Kidney glomerular epithelial cell (primary cell): ENCODE measurements at places on chromosomes 6 and 20.
A peak's percentile ranks its signal among the peaks of the same experiment; 100 is the strongest.

DNA sequence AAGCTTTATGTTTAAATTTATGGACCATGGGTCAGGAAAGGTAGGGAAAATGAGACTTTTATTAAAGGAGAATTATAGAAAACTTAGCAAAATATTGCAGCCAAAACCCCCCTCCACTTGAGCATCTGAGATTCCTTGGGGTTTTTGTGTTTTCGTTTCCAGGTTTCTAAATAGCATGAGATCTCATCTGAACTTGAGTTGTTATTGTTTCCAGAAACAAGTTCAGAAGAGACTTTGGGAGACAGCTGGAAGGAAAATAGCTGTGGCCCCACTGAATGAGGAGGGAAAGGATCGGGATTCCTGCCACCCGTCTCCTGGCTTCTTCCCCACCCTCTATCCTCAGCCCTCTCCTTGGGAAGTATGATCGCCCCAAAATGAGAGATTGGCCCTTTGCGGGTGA is 75.5 kb downstream of the TBC1D7 start:
- DNase-seq = no peak

DNA sequence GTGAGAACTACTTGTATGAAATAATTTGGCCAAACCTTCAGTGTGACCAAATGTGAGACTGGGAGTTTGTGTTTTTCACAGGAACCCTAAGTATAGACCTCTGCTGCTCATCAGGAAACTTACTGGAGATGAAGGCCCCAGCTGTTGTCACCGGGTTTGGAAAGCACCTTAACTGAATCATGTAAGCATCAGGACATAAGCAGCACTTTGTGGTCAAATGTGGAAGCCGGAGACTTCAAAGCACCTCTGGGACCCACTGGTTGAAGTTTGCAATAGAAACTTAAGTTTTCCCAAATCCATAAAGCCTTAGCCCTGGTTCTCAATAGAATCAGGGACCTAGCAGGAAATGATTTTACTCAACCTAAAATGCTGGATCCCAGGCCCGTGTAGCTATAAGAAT is 14.3 kb downstream of the TTPAL start:
- no peak for DNase-seq

- no peak for DNase-seq
Observed at GRCh38 chr6:164331026-164331425, 916.5 kb downstream of the QKI start.

DNA sequence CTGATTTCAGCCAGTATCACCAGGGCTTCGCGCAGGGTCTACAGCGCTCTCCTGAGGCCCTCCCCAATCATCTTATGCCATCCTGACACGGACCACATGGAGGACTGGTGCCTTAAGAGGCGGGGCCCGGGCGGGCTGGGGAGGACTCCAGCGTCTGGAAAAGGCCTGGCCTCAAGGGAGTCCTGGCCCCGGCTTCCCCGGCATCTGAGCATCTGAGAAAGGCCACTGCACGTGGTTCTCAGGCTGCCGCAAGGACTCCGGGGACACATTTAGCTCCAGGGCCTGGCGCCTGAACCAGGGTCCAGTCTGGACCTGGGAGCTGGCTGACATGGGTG is 21.4 kb downstream of the BHLHE23 start:
- no peak for DNase-seq

DNA sequence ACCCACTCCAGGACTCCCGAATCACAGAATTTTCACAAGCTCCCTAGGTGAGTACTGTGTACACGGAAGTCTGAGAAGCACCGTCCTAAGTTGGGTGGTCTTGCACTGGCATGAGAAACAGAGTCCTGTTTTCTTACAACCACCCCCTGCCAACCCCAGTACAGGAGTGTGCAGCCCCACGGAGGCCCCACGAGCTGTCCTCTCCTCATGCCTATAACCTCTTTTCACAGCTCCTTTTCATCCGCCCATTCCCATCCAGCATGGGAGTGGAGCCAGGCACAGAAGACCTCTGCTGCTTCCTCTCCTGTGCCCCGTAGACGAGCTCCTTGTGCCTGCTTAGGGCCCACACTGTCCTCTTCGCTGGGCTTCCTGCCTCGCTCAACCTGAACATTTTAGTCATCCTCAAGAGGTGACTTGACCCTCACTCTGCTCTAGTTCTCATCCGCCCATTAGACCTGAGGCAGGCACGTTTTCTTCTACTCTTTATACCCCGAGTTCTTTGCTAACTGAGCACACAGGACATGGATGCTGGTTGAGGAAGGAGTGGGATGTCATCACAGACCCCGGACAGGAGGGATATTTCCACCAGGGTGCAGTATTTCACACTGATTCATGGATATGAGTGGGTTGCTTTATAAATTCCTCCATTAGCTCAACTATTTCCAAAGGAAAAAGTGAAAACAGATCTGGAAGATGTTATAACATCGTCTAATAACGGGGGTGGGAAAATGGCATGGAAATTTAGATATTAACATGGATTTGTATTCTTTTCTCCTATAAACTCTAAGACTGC is 160.5 kb downstream of the TTLL2 start:
- peak; percentile 2 for DNase-seq

- DNase-seq = no peak
Observed at GRCh38 chr20:19767070-19767469, 9.0 kb downstream of the RIN2 start.

DNA sequence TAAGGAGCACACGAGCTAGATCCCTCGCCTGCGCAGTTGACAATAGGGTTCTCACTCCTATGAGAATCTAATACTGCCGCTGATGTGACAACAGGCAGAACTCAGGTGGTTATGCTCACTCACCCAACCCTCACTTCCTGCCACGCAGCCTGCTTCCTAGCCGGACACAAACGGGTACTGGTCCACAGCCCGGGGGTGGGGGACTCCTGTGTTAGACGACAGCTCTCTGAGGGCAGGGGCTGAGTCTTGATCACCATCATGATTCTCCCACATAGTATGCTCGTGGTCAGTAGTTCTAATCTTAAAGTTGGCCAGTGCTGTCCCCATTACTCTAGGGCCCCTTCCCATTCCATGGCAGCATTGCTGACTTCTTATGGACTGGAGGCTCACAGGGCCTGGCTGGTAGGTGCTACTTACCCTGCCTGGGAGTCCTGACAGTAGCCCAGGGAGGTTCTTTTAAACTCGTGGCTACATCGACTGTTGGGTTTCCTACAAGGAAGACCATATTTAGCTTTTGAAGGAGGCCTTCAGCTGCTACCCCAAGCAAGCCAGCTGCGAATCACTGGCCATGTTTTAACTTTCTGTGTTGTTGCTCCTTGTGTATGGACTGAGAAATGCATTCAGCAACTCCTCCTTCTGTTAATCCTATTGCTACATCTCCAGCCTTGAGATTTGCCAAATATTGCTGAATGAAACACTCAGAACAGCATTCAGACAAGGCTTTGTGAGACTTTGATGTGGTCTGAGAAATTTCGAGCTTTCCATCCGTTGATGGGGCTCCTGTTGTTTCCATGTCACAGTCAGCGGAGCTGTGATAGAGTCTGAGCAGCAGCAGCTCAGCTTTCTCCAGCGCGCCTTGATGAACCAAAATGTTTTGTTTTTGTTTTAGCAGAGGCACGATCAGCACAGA is 300.3 kb downstream of the NRN1 start:
- DNase-seq = no peak
